CD4-positive, alpha-beta T cell treated with Interleukin-1 beta for 1 hour (primary cell): ENCODE measurements at places on chromosomes 4 and X.

DNA sequence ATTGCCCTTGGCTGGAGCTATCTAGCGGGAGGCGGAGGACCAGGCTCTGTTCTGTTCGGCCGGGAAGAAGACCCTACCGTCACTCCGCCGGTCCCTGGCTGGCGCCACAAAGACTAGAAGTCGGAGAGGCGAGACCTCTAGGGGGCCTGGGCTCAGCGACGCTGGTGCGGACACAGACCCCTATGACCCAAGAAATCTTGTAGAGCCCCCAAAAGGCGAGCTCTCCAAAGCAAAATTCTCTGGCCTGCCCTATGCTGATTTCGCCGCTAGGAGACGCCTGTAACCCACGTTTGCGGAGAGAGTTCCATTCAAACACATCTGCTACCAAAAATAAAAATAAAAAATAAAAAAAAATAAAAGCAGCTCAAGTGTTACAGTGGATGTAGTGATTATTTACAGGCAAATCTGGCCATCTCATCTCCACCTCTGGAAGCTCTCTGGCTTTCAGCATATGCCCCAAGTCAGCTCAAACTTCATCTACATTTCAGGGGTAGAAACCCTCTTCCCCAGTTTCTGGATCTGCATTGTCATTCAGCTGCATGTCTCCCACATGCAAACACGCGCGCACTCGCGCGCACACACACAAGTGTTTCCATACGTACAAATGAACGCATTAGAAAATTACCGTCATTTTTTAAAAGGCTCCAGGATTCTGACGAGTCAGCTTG lies 2.4 kb upstream of the PCDH10 start:
- DNase-seq, result no peak

- no peak for DNase-seq
Observed at GRCh38 chrX:112630187-112630586, 49.6 kb downstream of the LHFPL1 start.

DNA sequence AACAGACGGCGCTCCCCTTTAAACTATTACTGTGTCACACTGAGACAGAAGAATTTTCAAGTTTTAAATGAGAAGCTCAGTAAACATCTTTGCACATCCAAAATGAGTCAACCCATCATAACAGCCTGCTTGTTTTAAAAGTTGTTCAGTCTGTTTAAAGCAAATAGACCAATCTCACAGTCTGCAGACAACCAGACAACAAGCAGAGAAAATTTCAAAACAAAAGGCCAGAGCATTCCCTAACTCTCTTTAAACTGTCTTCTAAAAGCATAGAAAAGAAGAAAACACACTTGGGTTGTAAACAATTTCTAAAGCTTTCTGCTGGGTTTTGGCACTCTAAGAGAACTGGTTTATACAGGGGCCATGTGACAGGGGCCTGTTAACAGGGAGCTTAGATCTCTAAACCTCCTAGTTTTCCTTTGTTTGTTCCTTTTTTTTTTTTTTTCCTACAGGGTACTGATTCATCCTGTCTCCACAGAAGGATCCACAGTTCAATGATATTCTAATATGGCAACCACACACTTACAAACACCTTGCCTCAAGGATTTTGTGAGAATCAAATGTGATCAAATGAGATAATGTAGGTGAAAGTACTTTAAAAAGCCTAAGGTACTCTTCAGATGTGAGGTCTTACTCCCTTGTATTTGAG lies 100.8 kb upstream of the MAML3 start:
- DNase-seq, result no peak

GRCh38 chrX:132266583-132267355 lies 47.5 kb upstream of the RAP2C start:
- no peak for DNase-seq

- no peak for DNase-seq
Observed at GRCh38 chr4:170271723-170272122, 182.0 kb upstream of the AADAT start.

DNA sequence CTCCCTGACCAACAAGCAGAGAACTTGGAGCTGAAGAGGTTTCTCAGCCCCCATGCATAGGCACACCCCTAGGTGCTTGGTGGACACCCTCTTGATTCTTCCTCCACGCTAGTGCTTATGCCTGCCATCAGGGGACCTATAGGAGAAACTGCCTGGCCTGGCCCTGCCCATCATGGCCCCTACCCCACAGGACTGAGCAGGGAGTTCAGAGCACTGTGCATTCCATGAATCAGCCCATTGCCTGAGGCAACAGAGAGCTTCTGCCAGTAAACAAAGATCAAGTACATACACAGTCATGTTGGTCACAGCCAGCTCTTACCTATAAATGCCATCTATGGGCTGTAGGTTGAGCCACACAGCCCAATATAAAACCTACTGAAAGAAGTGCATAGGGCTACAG lies 99.1 kb upstream of the EDNRA start:
- DNase-seq, result no peak

GRCh38 chr4:48421101-48421500 lies 62.0 kb upstream of the SLC10A4 start:
- no peak for DNase-seq

- DNase-seq, result no peak
Observed at GRCh38 chrX:129648514-129649267, 6.1 kb downstream of the APLN start.

- DNase-seq, result no peak
Observed at GRCh38 chr4:23837371-23837770, 52.5 kb downstream of the PPARGC1A start.

DNA sequence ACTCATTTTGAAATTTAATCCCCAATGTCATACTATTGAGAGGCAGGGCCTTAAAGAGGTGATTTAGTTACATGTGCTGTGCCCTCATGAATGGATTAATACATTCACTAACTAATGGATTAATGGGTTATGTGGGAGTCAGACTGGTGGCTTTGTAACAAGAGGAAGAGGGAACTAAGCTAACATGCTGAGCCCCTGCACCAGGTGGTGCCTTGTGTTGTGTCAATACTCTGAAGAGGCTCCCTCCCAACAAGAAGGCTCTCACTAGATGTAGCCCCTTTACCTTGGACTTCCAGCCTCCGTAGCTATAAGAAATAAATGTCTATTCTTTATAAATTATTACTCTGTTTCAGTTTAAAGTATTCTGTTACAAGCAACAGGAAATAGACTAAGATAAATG lies 411.9 kb upstream of the EMCN start:
- DNase-seq, result no peak

DNA sequence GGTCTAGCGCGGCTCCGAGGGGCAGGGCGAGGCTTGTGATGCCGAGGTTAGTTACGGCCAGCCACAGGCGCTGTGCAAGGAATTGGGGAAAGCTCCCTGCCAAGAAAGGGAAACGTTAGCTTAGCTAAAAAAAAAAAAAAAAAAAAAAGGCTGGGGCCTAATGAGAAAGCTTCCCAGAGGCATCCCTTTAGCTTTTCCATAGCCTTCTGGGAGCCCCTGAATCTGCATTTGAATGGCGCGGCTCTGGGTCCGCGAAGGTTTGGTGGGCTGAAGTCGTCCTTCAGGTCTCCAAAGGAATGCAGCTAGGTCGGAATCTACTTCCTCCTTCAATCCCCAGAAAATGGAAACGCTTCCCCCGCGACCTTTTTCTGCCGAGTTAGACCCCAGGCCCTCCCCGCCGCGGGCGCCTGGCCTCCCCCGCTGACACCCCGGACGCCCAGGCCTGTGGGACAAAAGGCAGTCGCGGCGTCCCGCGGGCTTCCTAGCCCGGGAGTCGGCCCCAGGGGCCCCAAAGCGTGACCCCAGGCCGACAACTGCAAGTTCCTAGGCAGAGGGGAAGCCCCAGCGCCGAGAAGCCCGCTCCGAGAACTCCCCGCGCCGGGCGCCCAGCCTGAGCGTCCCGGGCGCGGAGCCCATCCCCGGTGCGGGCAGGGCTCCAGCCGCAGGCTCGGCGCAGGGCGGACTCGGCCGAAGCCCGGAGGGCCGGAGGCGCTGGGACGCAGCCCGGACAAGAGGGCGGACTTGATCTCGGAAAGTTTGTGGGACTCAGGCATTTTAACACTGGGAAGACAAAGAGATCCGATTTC lies 605 bp upstream of the FAT1 start:
- no peak for DNase-seq
